IPS-NIHi11 (cell line): ENCODE measurements at places on chromosomes 2 and 18.

- no peak for DNase-seq
Observed at GRCh38 chr2:17790536-17790935, 25.7 kb upstream of the MSGN1 start.

DNA sequence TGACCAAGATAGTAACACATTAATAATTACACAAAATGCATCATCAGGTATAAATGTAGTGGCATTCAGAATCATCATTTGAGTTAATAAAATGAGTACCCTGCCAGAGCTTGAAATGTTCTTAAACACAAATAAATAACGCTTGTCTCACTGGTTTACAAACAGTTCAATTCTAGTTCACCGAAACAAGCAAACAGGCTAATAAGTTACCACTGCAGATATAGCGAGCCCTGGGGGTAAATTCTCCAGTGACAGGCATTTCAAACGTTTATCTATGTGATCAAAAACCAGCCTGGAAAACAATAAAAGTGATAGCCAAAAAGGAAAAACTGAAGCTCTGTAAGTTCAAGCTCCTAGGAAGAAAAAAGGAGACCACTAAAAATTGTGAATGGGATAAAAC is 152.6 kb downstream of the THADA start:
- DNase-seq: no peak

DNA sequence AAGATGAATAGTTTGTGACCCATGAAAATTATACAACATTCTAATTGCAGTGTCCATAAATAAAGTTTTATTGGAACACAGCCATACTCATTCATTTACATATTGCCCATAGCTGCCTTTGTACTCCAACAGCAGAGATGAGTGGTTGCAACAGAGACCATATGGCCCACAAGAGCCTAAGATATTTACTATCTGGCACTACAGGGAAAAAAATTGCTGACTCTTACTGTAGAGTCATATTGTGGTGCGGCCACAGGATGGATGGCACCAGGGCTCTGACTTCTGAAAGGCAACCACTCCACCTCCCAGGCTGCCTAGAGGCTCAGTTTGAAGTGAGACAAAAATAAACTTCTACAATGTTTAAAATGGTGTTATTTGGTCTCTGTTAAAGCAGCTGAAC is 404.0 kb upstream of the ATP5MC3 start:
- DNase-seq: no peak

DNA sequence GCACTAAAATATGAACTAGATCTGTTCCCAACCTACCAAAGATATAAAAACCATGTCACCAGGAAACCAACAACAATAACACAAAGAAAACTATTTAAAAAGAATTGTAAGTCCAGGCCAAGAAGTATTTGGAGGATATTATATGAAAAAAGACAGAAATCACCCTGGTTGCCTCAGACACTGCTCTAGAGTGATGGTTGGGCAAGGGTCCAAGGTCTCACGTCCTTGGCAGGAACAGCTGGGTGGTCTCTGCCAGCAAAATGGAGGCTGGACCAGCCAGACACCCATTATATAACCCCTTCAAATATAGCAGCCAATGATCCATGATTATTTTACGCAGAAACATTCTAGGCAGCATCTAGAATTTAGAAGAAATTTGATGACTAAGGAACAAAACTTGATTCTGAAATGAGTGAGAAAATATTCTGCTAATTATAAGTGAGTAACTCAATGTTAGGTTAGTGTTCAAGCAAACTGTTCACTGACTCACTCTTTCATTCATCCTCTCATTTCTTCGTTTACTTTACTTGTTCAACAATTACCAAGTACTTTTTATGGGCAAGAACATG is 35.4 kb downstream of the MRPL35 start:
- DNase-seq: no peak

GRCh38 chr2:226489775-226490541 is 309.7 kb downstream of the IRS1 start:
- no peak for DNase-seq

GRCh38 chr2:195413944-195414343 is 243.1 kb upstream of the SLC39A10 start:
- no peak for DNase-seq

DNA sequence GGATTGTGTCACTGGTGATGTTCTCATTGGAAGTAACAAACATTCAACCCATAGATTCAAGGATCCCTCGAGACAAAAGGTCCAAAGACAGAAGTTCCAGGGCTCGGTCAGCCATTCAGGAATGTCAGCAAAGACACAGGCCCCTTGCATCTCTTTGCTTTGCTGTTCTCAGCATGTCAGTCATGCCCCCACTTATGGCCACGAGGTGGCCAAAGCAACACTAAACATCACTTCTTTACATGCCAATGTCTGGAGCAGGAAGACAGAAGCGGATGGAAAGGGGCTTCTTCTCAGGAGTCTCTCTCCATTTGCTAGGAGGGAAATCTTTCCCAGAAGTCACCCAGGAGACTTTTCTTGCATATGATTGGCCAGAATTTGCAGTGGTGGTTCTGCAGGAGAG is 191.6 kb upstream of the SP5 start:
- DNase-seq: no peak

DNA sequence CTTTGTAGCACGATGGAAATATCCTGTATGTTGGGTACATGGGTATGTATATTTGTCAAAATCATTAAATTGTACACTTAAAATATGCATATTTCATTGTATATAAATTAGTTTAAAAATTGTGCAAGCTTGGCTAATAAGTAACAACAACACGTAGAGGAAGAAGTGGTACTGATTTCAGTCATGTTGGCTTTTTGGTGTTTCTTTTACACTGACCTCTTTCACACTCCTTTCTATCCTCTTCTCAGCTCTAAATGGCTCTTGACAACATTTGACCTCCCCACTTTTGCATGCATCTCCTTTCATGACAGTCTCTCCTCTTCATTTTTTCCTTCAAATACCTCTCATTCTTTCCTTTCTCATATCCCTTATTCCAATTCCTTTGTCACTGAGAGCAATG is 801.4 kb upstream of the ZEB2 start:
- DNase-seq: no peak
